ENCODE measurements at places on chromosomes 2 and 18.

GRCh38 chr18:11849841-11850634 lies 1.2 kb upstream of the CHMP1B start:
- DNase-seq: peak; percentile 46

- DNase-seq: no peak
These were observed 52.9 kb downstream of the DCDC2C start for GRCh38 chr2:3756306-3756705.

GRCh38 chr2:217402761-217403383 lies 543.0 kb upstream of the TNP1 start:
- no peak for DNase-seq

GRCh38 chr2:27381577-27382181 lies 1.1 kb upstream of the ZNF513 start:
- DNase-seq: no peak

DNA sequence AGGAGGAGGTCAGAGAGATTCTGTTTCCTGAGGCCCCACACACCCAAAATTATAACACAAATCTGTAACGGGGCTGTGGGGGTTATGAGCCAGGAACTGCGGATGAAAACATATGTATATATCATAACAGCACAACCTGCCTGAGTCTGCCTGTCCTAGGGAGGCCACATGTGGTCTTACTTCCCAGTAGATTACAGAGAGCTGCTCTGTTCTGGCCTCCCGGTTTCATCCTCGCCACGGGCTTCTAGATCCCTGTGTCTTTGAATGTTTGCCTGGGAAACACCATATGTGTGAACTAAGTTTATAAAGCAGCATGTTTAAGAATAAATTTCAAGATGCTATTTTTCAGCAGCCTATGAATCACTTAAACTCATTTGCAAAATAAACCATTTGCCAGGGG lies 124.0 kb downstream of the TMEM200C start:
- DNase-seq: no peak
